ENCODE measurements at places on chromosomes 6 and 20.

DNA sequence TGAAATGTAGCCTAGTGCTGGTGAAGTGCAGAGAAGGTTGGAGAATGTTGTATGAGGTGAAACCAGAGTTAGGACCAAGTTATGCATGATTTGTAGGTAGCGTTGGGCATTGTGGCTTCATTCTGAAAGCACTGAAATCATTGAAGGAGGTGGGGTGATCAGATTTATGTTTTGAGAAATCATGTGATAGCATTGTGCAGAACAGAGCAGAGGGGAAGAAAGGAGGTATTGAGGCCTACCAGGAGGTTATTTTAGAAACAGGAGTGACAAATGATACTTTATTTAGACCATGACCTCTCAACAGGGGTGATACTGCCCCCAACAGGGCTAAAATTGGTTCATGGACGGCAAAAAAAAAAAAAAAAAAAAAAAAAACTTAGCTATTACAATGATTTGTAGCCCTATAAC is 15.6 kb upstream of the HMGN3 start:
- no peak for DNase-seq

DNA sequence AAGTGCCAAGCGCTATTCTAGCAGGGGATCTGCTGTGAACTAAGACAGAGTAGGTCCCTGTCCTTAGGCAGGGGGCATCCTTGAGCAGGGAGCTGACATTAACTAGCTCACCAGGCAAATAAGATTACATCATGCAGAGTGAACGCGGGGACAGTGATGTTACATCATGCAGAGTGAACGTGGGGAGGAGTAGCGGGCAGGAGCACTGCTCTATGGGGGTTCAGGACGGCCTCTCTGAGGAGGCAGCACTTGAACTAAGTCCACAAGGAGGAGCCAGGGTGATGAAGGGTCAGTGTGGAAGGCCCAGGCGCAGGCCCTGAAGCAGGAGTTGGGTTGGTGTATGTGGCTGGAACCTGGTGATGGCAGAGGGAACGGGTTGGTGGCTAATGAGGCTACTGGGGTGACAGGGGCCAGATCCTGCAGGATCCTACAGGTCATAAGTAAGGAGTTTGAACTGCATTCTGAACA is 38.7 kb downstream of the KAT14 start:
- DNase-seq, result no peak

- no peak for DNase-seq
These were observed 37.0 kb downstream of the SHLD1 start for GRCh38 chr20:5786930-5787795.

- DNase-seq, result no peak
These were observed 73.9 kb upstream of the MLIP start for GRCh38 chr6:54037277-54037779.

- no peak for DNase-seq
These were observed 28.4 kb downstream of the BRPF3 start for GRCh38 chr6:36224918-36225461.

GRCh38 chr20:4573564-4574355 is 147.9 kb upstream of the PRND start:
- no peak for DNase-seq

DNA sequence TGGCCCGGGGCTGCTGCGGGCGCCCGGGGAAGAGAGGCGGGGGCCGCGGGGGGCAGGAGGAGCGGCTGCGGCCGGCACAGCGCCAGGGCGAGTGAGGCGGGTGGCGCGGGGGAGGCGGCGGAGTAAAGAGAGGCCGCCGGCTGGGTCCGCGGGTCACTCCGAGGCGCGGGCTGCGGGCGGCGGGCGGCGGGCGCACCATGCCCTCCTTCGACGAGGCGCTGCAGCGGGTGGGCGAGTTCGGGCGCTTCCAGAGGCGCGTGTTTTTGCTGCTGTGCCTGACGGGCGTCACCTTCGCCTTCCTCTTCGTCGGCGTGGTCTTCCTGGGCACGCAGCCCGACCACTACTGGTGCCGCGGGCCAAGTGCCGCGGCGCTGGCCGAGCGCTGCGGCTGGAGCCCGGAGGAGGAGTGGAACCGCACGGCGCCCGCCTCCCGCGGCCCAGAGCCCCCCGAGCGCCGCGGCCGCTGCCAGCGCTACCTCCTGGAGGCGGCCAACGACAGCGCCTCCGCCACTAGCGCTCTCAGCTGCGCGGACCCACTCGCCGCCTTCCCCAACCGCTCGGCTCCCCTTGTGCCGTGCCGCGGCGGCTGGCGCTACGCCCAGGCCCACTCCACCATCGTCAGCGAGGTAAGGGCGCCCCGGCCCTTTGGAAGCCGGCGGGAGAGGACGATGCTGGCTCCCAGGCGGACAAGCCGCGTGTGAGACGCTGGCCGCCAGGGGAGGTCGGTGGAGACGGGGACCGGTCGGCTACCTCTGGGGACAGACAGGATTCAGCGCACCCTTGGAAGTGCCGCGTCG is at the start of gene SLC22A3:
TSS of gene SLC22A3 (plus strand) at position 156 of the 797 bp plus-strand sequence. CDS start at position 198, 42 bp downstream.
- no peak for DNase-seq

- DNase-seq, result no peak
These were observed 87.2 kb downstream of the PDE7B start for GRCh38 chr6:135938576-135939207.

- no peak for DNase-seq
These were observed 54.8 kb downstream of the PFDN4 start for GRCh38 chr20:54262671-54263070.

DNA sequence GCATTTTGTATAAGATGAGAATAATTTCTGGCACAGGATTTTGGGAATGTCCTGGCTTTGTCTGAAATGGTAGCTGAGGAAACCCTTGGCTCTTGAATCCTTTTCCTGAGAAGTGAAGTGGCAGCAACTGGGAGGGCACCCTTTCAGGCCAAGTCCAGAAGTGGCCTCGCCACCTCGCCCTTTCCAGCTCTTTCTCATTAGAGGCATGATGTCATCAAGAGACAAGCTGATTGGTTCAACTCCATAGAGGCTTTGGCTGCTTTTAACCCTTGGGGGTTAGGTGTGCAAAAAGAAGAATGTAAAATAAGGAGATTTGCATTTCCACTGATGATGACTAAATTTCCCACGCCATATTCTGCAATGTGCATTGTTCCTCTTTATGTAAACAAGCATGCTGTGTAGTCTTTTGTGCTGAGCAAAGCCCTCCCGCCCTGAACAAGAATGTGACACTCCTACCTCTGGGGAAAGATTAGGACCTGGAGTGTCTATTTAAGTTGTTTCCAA is 116.5 kb downstream of the TCP11 start:
- no peak for DNase-seq

- no peak for DNase-seq
These were observed 35.1 kb upstream of the FAM83C start for GRCh38 chr20:35327074-35327976.

DNA sequence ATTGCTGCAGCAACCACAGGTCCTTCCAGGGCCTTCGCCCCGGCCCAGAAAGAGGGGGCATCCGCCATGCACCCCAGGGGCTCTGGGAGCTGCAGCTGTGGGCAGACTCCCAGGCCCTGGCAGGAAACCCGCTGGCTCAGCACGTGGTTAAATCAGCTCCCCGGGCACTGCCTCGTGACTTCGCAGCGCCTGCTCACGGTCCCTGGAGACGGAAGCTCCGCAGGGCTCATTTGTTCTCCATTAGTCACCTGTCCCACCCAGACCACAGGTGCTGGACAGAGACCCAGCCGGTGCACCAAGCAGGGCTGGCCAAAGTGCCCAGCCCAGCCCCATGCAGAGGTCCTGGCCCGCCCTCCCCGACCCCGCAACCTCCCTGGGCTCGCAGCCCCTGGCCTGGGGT is 14.7 kb downstream of the KCNQ2 start:
- peak; percentile 84 for DNase-seq

GRCh38 chr6:30042914-30043313 is 18.2 kb upstream of the POLR1H start:
- no peak for DNase-seq

DNA sequence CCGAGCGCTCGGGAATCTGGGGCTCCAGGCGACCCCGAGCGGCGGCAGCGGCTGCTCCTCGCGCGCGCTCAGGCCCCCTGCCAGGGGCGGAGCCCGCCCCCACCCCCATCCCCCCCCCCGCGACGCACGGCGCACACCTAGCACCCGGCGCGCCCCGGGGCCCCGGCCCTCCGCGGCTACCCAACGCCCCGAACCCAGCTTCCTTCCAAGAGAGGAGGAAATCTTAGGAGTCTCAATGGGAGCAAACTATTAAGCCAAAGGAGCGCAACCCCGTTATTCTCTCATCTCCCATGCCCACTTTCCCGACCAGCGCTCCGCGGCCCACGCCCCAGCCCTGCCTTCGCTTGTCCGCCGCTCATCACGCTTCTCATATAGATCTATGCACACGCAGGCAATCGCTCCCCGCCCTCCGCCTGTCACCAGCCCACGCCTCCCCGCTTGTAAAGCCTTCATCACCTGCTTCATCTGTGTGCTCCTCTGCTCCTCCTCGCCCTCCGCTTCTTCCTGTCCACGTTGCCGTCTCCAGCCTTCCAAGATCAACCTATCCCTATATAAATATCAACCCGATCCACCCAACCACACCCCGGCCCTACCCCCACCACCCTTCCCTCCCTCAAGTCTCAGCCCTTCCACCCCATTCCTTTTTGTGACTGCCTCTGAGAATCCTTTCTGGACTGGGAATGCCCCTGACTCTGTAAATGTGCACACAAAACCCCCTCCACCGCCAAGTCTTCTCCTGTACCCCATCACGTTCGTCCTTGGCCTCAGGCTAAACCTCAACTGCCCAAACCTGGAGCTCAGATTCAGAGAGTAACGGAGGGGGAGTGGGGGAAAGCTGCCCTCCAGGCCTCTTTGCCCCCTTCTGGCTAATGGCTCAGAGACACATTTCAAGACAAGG is at the start of gene DLK2:
TSS of gene DLK2 (minus strand) at position 18 of the 898 bp plus-strand sequence. CDS start 723 bp downstream, outside the sequence.
- peak; percentile 73 for DNase-seq

- peak; percentile 82 for DNase-seq
These were observed 318.1 kb downstream of the CLIC5 start for GRCh38 chr6:45697605-45698004.

GRCh38 chr6:11688425-11688709 is 90.2 kb downstream of the ADTRP start:
- DNase-seq, result no peak

- no peak for DNase-seq
These were observed 8.7 kb downstream of the PXMP4 start for GRCh38 chr20:33711446-33711738.

DNA sequence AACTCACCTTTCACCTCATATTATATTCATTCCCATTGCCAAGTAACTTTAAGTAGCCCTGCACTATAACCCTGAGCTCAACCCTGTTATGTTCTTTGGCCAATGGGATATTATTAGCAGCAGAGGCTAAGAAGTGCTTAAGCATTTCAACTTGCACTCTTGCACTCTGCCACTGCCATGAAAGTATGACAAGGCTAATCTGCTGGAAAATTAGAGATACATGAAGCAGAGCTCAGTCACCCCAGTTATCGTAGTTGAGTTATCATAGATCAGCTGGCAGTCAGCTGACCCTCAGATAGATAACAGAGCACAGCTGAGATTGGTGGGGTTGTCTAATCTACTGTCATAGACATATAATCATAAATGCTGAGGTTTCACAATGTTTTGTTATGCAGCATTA is 209.4 kb upstream of the RUNX2 start:
- DNase-seq, result no peak

- DNase-seq, result no peak
These were observed 74.2 kb downstream of the ROS1 start for GRCh38 chr6:117351521-117351920.

DNA sequence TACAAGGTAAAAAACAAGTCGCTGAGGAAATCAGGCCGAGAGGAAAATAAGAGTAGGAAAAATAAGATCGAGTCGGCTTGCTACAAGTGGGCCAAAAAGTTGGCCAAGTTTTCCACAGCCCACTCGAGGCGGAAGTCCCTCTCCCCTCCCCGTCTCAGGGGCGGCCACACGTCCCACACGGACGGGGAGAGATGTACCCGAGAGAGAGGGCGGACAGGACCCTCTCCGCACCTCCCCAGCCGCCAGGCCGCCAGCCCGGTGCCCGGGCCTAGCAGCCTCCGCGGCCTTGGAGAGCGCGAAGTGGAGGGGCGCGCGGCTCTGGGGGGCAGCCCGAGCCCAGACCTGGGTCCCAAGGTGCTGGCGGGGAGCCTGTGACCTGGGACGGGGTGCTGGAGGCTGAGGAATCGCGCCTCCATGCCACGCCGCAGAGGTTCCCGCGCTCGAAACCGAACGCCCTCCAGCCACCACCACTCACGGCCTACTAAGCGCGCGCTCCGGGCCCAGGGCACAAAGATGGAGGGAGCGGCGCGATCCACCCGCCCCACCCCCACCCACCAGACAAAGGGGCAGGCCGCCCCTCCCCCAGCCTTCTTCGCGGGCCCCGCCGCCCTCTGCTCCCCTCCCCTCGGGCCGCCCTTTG is 1.9 kb upstream of the HMGA1 start:
- no peak for DNase-seq

DNA sequence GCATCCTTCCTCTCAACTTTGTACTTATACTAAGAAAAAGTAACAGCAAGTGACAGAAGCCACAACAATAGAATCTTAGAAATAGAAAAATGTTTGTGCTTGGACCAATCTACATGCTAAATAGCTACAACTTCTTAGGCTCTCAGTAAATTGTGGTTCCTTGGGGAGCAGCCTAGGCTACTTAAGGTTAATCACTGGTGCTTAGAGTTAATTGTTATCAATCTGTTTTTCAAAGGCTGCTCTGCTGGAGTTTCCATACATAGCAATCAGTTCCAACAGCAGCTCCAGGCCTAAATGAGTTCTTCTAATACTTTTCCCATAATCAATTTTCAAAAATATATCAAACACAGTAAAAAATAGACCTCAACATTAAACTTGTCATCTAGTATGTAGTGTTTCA is 571.4 kb downstream of the EPHA7 start:
- no peak for DNase-seq

- no peak for DNase-seq
These were observed 85.6 kb upstream of the RIN2 start for GRCh38 chr20:19672498-19672897.

DNA sequence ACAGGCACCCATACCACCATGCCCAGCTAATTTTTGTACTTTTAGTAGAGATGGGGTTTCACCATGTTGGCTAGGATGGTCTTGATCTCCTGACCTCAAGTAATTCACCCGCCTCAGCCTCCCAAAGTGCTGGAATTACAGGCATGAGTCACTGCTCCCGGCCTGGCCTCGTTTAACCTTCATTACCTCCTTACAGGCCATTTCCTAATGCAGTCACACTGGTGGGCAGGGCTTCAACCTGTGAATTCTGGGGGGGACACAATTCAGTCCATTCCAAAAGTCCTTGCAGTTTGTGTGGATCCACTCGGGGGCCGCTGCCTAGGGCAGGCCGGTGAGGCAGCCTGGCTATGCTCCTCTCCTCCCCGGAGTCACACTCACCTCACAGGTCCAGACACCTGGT is 112.4 kb upstream of the SNX9 start:
- no peak for DNase-seq

- DNase-seq, result no peak
These were observed 219.9 kb downstream of the ALDH8A1 start for GRCh38 chr6:134730013-134730412.

GRCh38 chr20:16947479-16947878 is 199.3 kb downstream of the OTOR start:
- DNase-seq, result no peak

GRCh38 chr6:111918825-111919224 is 45.6 kb upstream of the FYN start:
- DNase-seq, result no peak

Data from RWPE2 (cell line).